ENCODE measurements at places on chromosomes 7 and 10.
A peak's percentile ranks its signal among the peaks of the same experiment; 100 is the strongest.

DNA sequence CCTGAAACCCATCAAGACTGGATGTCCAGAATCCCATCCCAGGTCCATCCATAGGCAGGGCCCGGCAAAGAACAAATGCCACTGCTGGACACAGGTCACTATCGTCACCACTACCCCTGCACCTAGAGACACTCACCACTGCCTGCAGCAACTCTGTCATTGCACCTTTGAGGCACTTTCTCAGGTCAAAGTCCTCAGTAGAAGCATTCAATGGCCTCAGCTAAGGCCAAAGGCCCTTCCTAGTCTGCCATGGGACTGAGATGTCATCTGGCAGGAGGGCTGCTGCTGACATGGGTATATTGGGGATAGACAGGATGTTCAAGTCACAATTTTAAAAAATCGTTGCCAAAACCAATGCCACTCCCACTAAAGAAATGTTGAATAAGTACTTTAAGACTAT is 58.7 kb downstream of the GPAM start:
- no peak for DNase-seq

DNA sequence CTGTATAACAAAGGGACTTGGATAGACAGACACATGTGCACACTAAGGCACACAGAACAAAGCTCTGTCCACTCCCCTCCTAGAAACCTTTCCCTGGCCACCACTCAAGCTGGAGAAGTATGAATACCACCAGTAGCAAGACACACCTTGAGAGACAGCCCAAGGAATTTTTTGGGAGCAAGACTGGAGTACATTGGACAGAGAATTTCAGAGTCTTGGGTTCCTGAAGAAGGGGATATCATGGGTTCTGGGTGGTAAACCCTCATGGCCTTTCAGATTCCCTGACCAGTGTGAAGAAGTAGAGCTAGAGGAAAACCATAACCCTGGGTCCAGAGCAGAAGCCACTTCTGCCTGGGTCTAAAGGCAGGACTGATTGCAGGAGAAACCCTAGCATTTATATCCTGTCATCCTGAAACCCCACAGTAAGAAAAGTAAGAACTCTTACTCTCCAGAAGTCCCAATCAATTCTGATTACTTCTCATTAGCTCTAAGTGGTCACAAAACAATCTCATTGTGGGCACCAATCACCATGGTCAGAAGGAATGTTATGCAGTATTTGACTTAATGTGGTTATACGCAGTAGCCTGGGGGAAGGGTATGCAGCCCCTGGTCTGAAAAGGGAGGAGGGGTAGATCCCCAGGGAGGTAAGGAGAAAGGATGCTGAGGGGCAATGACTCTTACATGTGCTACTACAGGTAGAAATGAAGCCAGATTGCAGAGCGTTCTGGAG is 20.4 kb upstream of the MACC1 start:
- DNase-seq = no peak

DNA sequence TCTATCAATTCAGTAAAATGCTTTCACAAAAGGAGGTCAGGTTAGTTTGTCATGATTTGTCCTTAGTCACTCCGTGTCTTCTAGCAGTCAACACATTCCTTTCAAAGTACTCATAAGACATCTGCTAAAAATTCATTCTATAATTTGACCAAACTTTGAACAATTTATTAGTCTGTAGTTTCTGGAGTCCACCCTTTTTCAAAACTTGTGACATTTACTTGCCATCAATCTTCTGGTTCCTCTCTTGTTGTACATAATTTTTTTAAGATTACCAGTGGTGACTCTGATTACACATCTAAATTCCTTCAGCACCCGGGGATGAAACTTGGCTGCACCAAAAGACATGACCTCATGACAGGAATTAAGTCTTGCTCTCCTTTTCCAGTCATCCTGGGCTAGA is 130.1 kb downstream of the NEBL start:
- DNase-seq = no peak

DNA sequence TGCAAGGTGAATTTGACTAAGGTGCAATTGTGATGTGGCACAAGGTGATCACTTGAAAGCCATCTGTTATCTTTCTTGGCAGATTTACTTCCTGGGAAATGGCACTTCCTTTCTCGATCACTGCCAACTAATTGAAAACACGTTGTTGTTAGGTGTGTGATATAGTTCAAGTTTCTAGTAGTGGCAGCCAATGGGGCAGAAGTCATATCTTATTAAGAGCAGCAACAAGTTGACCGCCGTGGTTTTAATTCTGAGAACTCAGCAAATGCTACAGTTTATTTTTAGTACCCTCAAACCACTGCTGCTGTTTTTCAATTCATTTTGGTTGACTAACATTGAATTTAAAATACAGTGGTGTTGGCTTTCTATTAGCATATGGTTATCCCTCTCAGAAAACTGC is 1.6 kb downstream of the CHN2 start:
- no peak for DNase-seq

GRCh38 chr7:132063800-132064199 is 507.4 kb upstream of the PODXL start:
- DNase-seq = no peak

DNA sequence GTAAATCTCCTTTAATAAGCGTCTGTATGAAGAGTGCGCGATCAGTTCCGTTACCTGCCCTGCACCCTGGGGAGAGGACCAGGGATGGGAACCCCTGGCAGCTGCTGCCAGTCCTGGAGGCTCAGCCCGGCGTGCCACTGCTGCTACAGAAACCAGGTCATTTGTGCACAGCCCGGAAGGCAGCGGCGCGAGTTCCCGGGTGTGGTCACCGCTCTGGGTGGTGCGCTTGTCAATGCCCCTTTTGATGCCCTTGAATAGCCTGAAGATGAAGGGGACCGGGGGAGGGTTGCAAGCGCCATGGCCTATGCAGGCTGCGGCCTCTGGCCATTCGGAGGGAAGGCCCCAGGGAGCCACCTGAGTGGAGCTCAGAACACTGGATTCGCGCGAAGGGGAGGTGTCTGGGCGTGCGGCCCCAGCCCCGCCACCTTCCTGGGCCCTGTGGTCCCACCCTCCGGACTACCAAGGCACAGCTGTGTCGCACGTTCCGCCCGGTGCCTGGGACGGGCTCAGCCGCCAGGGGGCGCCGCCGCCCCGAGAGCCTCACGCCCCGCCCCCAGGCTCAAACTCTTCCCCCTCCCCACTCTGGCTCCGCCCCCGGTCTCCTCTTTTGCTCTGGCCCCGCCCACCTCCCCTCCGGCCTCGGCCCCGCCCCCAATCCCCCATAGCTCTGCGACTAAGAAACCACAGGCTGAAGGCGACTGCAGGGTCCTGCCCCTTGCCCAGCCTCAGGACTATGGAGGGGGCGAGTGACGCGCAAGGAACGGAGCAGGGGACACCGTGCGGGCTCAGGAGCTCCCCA is 16.5 kb downstream of the AP5Z1 start:
- peak; percentile 60 for DNase-seq

DNA sequence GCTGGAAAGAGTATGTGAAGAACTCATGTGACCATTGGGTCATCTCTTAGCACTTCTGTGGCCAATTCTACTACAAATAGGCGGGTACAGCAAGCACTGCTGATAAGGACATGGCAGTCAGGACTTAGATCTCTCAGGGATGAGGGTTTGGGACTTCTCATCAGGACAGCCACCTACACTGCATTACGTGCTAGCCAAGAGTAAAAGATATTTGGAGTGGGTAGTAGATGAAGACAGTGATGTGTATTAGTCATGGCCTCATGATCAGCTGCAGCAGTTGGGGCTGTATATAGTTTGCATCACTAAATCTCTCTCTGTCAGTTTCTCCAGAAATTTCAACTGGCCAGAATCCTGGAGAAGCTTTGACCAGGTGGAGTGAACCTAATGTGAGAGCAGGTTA is 9.2 kb downstream of the TAS2R60 start:
- DNase-seq = no peak

- DNase-seq = no peak
Measured at GRCh38 chr10:75935240-75935639, 503.8 kb downstream of the LRMDA start.

DNA sequence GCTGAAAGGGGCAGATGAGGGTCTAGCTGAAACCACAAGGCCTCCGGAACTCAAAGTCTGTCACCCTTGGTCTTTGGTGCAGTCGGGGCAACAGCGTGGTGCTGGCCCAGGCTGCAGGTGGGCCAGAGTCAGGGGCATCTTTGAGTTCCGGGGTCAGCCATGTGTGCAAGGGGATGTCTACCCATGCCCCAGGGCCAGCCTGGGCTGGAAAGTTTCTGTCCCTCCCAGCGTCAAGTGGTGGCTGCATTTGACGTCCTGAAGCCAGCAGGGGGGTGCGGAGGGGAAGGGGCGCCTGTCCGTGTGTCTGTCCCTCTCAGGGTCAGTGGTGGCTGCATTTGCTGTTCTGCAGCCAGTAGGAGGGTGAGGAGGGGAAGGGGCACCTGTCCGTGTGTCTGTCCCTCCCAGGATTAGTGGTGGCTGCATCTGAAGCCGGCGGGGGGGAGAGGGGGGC is 638 bp downstream of the BRAT1 start:
- DNase-seq = no peak

GRCh38 chr7:4840079-4840501 is 21.7 kb downstream of the PAPOLB start:
- DNase-seq = no peak

- DNase-seq = no peak
Measured at GRCh38 chr7:110130669-110131068, 960.3 kb upstream of the LRRN3 start.

DNA sequence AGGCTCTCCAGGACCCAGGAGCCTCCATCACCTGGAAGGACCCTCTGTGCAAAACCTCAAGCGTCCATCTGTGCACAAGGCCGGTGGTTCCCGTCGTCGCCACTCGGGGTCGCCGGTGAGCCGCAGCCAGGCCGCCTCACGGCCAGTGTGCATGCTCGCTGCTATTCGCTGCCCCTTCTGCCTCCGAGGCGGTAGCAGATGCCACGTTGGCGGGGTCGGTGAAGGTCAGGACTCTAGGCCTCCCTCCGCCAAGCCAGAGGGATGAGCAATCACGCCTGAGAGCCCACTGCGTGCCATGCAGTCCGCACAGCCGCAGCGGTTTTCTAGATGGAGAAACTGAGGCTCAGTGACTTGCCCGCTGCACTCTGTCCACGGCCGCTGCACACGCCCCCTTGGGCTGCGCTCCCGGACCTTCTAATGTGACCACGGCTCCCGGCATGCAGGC is 5.7 kb downstream of the UPK3B start:
- DNase-seq = no peak

DNA sequence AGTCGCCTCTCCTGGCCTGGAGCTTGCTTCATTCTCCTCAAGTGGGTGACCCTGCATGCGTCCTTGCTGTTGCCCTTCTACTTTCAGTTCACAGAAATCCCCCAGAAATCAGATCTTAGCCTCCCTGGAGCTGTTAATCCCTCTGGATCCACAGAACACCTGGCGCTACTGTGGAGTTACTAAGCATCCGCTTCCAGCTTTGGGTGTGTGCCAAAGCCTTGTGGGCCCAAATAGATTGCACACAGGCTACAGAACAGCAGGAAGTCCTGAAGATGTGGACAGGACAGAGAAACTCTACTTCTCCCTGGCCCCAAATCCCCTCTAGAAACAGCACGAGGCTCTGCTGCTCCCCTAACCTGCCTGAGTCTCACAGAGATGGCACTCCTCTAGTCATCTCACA is 36.6 kb upstream of the PDLIM1 start:
- DNase-seq = no peak

- no peak for DNase-seq
Measured at GRCh38 chr7:128435327-128435686, 20.4 kb upstream of the HILPDA start.

DNA sequence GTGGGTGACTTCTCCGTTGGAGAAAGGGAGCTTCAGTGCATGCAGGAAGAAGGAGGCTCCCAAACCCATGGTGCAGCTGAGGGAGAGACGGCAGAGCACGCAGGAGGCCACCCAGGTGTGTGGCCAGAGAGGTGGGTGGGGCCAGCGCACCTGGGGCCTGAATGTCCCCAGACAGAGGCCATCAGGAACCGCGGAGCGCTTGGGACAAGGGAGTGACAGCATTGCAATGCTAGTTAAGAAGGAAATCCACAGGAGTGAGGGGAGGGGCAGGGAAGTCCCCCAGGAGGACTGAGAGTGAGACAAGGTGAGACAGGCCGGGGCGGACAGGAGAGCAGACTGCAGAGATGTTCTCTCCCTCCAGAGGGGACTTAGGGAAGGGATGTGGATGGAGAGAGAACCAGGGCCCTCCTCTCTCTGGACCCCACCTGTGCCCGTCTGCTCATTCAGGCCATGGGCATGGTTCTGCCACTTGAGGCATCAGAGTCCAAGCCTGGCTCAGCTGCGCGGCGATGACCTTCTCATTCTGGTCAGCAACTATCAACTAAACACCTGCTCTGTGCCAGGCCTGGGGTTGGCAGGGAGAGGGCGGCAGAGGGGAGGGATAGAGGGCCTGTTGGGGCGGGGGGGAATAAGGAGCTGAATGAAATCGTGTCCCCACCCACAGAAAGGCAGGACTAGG is 69.4 kb upstream of the COL13A1 start:
- DNase-seq = no peak

- no peak for DNase-seq
Measured at GRCh38 chr7:1814089-1814811, 144.2 kb downstream of the ELFN1 start.

DNA sequence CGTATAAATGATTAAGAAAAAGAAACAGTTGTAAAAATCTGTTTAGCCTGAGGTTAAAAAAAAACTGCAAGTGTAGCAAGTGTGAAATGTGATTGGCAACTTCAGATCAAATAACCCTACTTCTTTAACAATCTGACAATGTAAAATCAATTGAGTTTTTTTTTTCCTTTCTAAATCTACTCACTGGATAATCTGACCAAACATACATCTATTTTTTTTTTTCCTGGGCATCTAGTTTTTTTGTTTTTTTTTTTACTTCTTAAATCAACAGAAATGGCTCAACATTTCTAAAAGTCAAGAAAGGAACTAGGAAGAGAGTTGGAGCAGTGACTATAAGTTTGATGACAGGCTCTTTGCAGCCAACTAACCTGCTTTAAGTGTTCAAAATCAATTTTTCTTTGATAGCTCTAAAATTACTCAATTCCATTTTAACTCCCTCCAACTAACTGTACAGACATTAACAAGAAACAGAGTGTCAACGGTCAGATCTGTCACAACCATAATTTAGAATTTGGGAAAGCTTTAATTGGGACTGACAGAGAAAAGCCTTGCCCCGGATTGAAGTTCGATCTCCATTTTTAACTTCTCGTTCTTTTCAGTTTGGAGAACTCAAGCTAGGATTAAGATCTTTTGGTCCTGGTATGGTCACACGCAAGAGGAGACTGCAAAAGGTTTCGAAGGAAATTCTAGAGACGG is 1.2 kb downstream of the ARL3 start:
- DNase-seq = no peak

- DNase-seq = no peak
Measured at GRCh38 chr10:61923950-61924274, 22.4 kb downstream of the ARID5B start.

GRCh38 chr10:133224076-133224475 is 5.9 kb upstream of the UTF1 start:
- DNase-seq = no peak
